ENCODE measurements at places on chromosomes 4 and X.

- no peak for DNase-seq
Measured at GRCh38 chr4:169770416-169770815, 12.7 kb upstream of the HPF1 start.

GRCh38 chrX:132732236-132732635 is 226.2 kb downstream of the HS6ST2 start:
- no peak for DNase-seq

DNA sequence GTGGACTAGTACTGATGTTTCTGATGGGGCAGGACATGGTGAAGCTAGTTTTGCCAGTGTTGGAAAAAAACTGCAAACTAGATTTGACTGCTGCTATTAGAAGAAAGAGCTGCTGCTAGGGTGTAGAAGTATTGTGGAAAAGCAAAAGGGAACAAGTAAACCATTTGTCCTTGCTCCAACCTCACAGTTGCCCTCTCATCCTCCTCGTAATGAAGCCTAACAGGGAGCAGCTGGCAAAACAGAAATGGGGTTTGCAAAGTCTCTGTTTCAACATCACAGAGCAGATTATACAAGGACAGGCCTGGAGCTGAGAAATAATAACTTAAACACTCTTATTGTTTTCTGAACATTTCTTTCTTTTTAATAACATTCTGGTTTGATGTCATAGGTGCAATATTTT is 346.2 kb downstream of the MAGEB5 start:
- DNase-seq, result no peak

DNA sequence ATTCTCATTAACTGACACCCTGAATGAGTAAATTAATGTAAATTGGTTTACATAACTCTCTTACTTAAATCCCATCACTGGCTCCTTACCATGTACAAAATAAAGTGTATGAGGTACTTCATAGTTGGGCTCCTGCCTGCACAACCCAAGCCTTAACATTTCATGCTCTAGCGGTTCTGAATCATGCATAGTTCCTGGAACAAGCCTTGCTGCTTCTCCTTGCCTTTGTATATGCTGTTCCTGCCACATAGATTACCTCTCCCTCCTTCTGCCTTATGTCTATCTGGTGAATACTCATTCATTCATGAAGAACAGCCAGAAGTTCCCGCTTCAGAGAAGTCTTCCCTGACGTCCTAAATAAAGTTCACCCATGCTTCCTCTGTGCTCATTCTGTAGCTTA is 594.7 kb downstream of the SMARCA1 start:
- DNase-seq, result no peak

- peak; percentile 42 for DNase-seq
Measured at GRCh38 chr4:48778431-48779094, 1.5 kb downstream of the FRYL start.

DNA sequence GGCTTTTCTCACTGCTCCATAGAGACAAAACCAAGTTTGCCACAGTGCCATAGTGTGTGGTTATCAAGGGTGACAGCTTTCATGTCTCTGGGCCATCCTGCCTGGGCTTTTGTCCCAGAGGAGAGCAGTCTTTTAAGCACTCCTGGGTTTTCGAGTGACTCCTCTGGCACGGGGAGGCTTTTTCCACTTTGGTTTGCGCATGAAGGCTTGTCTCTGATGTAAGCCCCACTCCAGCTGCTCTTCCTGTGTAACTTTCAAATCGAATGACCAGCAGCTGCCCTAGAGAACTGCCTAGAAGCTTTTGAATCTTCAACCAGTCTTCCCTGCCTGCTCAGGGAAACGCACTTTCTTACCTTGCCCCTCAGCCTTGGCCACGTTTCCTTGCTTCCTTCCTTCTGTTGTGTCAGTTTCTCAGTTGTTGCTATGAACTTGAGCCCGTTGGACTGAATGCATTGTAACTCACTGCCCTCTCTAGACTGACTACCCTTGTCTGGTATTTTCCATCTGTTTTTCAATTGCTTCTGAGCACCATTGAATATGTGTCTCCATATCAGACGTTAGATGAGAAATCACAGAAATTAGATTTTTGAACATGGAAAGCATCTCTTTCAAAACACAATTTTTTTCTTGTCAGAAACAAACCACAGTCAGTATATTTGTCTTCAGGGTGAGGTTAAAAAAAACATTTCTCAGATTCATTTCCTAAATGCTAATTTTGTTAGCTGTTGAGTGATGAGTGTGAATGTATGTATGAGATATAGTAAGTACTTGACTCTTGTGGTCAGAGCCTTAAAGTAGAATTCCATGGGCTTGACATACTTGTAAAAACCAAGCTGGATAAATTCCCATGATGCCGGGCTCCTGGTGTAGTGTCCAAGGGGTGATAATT is 45.3 kb downstream of the SLC9A6 start:
- DNase-seq, result peak; percentile 50

DNA sequence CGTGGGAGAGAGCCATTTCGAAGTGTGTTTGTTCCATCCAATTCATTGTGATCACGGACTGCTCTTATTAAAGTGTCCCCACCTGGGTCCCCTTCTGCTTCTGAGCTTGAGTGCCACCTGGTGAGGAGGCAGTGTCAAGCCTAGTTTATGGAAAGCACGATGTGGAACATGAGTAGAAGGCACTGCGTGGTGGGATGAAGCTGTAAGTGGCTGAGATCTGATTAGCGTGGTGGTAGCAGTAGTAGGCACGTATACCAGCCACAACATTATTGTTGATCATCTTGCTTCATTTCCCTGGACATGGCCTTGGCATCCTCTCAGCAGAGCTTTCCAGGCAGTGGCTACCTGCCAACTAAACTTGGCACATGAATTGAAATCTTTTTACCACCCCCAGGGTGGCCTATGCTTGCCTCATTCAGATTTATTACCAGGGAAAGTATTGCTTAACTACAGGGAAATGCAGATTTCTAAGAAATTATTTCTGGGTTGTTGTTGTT is 46.4 kb downstream of the GPAT3 start:
- DNase-seq, result no peak

DNA sequence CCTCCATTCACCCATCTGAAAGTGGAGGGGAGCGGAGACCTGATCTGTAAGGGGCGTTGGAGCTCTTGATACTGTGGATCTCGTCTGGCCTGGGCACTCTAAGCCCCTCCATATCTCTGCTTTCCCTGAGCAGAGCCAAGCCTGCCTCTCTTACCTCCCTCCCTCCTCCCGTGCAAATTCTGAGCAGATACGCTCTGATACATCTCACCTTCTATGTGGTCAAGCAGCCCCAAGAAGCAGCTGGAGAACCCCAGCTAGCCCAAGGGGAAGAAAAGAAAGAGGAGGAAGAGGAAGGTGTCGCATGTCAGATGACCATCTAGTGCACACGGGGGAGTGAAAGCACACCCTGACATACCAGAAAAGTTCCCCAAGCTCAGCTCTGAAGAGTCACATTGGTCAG is 1.9 kb upstream of the DGAT2L6 start:
- no peak for DNase-seq

GRCh38 chrX:48689208-48689920 is 5.8 kb downstream of the WAS start:
- no peak for DNase-seq

GRCh38 chr4:24809815-24810405 is 14.5 kb downstream of the SOD3 start:
- DNase-seq, result no peak

DNA sequence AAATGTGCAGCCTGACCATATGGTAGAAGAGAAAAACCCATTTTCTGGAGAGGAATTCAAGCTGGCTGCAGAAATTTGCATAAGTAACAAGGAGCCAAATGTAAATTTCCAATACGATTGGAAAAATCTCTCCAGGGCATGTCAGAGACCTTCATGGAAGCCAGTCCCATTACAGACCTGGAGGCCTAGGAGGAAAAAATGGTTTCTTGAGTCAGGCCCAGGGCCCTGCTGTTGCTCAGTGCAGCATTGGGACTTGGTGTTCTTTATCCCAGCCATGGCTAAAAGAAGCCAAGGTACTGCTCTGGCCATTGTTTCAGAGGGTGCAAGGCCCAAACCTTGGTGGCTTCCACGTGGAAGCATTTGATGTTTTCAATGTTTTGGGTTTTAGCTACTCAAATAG is 70.6 kb downstream of the MAGEC2 start:
- DNase-seq, result no peak

DNA sequence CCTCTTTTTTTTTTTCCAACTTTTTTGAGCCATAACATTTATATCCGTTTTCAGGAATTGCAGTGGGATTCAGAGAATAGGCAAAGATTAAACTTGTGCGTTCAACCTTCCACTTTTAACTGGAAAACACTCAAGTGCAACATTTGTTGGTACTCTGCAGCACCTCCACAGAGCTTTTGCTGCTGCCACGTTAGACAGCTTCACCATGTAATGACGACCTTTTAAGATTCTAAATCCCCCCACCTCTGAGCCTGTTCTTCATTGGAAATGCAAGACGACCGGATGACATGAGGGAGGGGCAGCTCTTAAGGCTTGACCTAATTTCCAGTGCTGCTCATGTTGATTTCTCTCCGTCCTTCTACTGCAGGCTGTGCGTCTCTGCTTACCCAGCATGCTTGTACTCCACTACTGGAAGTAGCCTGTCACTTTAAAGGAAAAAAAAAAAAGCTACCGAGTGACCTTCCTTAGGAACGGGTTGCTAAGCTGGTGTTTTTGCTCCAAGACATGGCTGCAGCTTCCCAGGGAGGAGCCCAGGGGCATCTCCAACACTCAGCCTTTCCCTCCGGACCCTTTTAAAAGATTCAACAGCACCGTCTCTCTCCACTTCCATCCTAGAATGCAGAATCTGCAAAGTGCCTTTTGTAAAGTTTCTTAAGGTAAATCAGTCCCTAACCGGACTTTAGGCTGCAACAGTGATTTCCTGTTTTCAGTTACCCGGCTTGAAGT is at the start of gene CC2D2A:
TSS of gene CC2D2A (plus strand) at position 481 of the 726 bp plus-strand sequence. CDS start 6,051 bp downstream, outside the sequence.
- peak; percentile 64 for DNase-seq

- no peak for DNase-seq
Measured at GRCh38 chr4:117162976-117163375, 77.6 kb upstream of the TRAM1L1 start.

DNA sequence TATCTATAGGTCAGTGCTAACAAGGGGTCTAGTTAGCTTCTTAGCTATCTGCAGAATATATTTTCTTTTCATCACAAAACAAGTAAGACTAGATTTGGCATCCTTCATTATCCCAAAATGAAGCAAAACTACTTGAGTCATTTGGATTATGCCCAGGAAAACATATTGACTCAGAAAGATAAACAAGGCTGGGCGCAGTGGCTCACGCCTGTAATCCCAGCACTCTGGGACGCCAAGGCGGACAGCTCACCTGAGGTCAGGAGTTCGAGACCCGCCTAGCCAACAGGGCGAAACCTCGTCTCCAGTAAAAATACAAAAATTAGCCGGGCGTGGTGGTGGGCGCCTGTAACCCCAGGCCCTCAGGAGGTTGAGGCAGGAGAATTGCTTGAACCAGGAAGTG is 18.0 kb upstream of the MND1 start:
- DNase-seq, result no peak

DNA sequence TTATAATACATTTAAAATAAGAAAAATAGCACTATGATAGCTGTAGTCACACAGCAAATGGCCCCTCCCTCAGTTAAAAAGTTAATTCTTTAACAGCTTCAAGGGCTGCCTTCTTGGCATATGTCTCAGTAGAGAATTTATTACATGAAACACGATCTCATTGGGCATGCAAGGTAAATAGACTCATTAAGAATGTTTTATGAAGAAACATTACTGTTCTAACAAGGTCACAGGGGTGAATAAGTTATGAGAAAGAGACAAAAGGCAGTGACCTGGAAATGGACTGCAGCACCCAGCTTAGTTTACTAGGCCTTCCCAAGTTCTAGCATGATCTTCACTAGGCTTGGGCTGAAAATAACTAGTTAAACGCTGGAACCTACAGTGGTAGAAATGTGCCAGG is 277.7 kb downstream of the NR3C2 start:
- no peak for DNase-seq

- no peak for DNase-seq
Measured at GRCh38 chr4:41681054-41681453, 67.5 kb downstream of the PHOX2B start.

- DNase-seq, result peak; percentile 62
Measured at GRCh38 chr4:184815046-184815877, 10.5 kb downstream of the ACSL1 start.

- no peak for DNase-seq
Measured at GRCh38 chrX:106935175-106935574, 15.0 kb downstream of the CLDN2 start.

Measured in right forelimb (tissue), 1 donor.